ENCODE measurements at places on chromosomes 7 and 10.

GRCh38 chr10:32199714-32200394, 143.6 kb upstream of the KIF5B start:
- DNase-seq, result no peak

DNA sequence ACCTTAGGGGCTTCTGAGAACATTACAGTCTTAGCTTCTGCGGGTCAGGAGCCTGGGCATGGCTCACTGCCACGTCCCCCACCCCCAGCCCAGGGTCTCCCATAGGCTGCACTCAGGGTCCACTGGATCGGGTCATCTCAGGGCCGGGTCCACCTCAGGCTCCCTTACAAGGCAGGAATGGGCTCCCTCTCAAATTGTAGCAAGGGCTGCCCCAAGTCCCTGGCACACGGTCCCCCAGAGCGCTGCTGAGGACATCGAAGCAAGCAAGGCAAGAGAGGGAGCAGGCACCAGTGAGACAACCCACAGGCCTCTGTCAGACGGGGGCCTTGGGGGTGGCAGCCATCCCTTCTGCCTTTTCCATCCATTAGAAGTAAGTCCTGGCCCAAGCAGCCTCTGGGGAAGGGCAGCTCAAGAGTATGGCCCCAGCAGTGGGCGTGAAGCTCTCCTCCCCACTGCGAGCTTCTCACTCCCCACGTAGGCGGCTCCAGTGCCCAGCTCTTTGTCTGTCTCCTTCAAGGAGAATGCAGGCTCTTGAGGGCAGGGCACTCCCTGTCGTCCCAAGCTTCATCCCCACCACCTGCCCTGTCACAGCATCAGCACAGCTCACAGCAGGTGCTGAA, 18.0 kb upstream of the RET start:
- DNase-seq, result no peak

- DNase-seq, result no peak
Measured at GRCh38 chr10:15349112-15349511, 22.0 kb downstream of the FAM171A1 start.

- DNase-seq, result no peak
Measured at GRCh38 chr7:148882192-148882591, 1.9 kb downstream of the EZH2 start.

GRCh38 chr10:95288303-95288702, 2.5 kb downstream of the PDLIM1 start:
- DNase-seq, result no peak

GRCh38 chr10:14093730-14094484, 236.8 kb downstream of the FRMD4A start:
- peak; percentile 72 for DNase-seq

DNA sequence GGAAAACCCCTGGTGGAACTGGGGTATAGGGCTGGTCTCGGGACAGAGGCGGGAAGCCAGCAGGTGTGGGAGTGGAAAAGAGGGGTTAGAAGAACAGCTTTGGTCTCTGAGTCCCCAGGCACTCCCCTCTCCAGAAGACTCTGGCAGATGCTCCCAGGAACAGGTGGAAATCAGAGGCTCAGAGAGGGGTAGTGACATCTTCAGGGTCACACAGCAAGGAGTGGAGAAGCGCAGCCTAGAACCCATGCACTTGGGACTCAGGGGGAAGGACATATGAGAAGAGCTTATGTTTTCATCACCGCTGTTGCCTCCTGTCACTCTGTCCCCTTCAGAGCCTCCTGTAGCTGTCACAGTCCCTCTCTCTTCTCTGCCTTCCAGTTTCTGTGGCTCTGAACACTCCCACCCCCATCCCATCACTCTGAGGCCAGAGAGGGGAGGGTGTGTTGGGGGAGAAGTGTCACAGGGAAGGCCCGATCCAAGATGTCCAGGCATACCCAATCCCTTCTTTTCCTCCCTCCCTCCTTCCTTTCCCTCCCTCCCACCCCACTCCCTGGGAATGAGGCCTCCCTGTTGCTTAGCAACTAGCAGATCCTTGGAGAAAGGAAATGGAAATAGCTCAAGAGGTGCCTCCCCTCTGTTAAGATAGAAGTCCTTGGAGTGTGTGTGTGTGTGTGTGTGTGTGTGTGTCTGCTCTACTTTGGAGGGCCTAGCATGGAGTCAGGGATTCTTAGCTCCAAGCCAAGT, 32.0 kb downstream of the SRRM3 start:
- peak; percentile 16 for DNase-seq

DNA sequence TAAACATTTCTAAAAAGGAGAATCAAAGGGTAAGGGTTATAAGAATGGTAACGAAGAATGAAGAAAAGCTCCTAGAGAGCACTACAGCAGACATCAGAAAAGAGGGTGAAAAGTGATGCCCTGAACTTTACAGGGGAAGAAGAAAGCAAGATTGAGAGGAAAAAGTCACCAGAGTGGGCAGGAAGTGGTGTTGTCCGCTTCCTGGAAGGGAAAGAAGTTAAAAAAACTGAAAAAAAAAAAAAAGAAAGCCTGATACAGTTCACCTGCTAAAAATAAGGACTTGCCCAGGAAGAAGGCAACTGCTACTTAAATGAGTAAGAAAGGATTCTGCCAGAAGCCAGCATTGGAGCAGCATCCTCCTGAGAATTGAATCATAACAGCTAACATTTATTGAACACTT, 330.1 kb upstream of the PHF14 start:
- no peak for DNase-seq

GRCh38 chr7:92848851-92849250, 12.5 kb upstream of the CDK6 start:
- no peak for DNase-seq

DNA sequence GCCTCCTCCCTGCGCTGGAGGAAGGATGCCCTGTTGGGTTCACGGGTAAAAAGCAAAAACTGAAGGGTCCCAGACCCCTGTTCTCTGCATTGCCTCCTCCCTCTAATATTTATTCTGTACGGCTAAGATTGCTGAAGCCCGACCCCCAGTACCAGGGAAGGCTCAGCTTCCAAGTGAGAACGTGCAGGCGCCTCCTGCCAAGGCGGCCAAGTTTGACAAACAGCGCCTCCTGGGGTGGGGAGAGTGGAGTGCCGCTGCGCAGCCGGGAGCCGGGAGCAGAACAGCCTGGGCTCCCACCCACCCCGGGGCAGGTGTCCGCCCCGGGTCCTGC, 4.7 kb upstream of the EBF3 start:
- DNase-seq, result peak; percentile 60

GRCh38 chr7:43921423-43921822, 4.8 kb upstream of the UBE2D4 start:
- DNase-seq, result peak; percentile 35

- DNase-seq, result peak; percentile 25
Measured at GRCh38 chr7:28551331-28551730, 139.0 kb downstream of the CREB5 start.

GRCh38 chr7:69114374-69114773, 483.9 kb upstream of the AUTS2 start:
- no peak for DNase-seq

DNA sequence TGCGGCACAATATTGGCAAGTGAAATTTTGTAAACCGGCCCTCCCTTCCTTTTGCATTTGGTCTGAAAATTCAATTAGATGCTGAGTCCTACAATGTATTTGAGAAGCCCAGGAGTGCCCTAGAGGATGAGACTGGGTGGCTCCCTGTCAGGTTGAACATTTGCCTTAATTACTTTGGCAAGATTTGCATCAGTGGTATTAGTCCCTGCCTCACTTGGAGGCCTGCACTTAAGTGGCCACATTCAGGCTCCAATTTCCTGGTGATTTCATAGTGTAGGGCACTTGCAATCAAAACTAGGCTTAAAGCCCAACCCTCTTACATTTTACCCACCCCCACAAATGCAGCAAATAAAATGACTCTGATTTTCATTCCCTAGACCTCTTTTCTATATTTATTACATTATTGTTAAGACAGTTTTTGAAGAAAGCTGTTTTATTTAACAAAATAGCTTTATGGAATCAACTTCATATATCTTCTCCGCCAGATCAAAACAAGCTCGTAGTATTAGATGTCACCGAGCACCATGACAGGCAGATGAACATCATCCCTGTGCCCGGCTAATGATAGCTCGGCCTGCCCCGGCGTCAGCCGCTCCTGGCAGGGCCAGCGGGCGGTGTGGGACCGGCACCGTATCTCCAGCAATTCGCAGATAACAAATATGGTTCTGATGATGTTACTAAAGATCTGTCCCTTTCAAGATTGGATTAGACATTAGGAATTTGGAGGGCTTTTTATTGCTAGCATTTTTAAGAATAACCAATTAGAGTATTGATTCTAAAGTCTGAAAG, 73.6 kb downstream of the EGFR start:
- DNase-seq, result peak; percentile 40

DNA sequence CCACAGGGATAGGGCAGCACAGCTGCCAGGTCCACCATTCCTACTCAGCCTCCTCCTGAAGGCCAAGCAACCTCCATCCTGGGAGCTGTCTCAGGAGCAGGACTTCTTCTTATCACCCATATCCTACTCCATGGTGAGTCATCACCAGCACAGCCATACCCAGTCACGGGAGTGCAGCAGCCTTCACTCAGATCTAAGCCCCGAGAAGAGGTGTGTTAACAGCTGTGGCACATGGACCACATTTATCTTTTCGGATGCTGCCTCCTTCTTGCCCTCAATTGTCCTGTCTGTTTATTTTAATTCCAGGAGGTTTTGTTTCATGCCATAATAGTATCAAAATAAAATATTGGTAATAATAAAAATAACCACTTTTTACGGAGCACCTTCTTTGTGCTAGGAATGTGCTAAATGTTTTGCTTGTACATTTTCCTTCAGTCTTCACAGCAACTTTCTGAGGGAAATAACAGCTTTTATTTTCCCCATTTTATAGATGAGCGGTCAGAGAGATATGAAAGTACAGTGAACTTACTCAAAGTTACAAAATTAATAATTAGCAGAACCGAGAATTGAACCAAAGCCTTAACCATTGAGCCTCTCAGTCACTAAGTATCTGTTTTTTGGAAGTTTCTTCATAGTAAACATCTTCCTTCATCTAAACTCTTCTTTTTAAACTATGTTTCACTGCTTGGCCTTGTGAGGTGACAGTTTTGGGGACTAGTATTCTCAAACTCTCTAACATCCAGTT, 2.5 kb upstream of the KEL start:
- peak; percentile 8 for DNase-seq

- DNase-seq, result no peak
Measured at GRCh38 chr7:17944720-17945119, 4.4 kb upstream of the SNX13 start.

DNA sequence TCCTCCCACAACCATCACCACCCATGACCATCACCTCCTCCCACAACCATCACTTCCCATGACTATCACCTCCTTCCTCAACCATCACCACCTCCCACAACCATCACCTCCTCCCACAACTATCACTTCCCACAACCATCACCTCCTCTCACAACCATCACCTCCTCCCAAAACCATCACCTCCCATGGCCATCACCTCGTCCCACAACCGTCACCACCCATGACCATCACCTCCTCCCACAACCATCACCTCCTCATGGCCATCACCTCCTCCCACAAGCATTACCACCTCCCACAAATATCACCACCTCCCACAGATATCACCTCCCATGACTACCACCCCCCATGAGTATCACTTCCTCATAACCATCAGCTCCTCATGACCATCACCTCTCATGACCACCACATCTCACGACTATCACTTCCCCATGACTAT, 52.2 kb downstream of the PDGFA start:
- DNase-seq, result no peak

GRCh38 chr7:148204639-148205304, 385.8 kb upstream of the C7orf33 start:
- no peak for DNase-seq

DNA sequence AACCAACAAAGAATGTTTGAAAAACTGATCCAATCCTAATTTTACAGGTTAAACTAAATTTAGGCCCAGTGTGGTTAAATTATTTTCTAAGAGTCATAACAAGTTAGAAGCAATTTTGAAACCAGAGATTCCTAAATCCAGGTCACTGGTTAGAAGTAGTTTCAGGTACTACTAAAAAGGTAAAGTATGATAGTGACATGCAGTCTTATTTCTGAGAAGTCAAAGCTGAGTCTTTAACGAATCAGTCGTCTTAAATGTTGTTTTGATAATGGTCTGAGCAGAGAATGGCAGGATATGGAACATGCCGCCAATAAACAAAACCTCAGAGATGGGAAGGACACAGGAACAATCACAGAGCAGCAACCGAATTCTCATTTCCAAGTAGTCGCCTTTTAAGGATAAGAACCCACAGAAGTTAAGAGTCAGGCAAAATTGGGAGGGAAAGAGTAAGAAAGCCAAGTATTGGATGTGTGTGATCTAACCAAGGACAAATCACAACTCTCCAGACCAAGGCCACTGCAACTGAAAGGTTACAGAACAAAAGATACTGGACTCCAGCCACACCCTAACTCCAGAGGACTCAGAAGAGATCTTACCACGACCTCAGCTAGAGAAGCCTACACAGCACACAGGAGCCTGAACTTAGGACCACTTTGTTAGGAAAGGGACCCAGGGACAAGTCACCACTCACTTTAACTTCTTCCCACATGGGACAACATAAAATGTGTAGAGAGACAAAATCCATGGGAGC, 19.7 kb downstream of the TMEM243 start:
- DNase-seq, result no peak

DNA sequence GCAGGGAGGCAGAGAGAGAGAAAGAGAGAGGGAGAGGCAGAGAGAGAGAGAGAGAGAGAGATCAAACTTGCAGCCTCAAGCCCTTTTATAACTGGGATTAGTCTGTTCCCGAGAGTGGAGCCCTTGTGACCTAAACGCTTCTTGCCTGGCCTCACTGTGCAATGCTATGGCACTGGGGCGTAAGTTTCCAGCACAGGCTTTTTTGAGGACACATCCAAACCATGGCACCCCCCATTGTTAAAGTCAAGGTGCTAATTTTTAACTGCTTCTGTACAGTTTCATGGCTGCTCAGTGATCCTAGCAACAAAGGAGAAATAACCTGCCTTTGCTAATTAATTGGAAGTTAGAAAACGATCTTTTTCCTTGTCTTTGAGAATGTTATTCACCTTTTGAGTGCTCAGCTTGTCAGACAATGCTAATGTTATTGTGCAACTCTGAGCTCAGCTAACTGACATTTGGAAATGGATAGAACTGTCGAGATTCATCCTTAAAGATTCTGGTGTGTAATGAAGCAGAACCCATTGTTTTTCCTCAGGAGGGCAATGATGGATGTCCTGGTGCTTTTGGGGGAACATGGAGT, 268.4 kb downstream of the GLRX3 start:
- DNase-seq, result no peak

DNA sequence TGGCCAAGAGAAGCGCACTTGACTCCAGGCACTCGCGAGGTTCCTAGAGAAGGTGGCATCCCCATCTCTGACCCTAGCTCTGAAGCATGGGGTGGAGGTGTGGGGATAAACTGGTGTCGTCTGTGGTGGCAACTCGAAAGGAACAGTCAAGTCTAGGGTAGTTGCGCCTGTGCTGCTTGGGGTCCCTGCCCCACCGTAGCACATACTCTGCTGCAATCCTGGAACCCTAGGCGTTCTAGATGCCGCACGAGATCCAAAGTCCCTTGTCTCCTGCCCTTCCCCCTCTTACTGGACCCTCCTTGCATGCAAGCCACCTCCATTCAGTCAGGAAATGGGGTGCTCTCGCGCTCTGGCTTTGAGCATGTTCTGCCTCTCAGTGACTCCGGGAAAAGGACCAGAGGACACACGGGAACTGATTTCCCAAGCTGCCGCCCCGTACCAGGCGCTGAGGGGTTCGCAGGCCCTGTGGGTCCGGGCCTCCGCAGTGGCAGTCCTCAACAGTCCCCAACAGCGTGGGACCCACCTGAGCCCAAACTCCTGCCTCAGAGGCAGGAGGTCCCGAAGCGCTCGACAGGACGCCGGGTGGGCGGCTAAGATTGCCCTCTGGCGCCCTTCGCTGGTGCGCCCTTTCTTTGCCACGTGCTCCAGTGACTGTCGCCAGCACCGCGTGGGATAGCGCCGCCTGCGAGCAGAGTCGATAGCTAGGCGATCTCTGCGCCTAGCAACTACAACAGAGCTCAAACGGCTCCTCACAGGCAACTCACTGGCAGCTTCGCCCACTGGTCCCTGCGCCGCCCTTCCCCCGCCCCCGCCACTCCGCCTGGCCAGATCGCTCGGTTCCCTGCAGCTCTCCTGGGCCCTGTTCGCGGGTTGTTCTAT, 452.0 kb downstream of the REEP3 start:
- DNase-seq, result no peak
